Choroid plexus epithelial cell (primary cell): ENCODE measurements at places on chromosomes 16 and 17.

- DNase-seq = no peak
Measured at GRCh38 chr17:60525328-60525684, 736 bp downstream of the APPBP2 start.

- DNase-seq = no peak
Measured at GRCh38 chr17:78269955-78270381, 38.5 kb downstream of the TMEM235 start.

GRCh38 chr16:58047557-58048348 is 22.2 kb downstream of the MMP15 start:
- DNase-seq = no peak

GRCh38 chr17:28758411-28759121 is 14.8 kb downstream of the TRAF4 start:
- no peak for DNase-seq

GRCh38 chr17:39196241-39196807 is 1.1 kb downstream of the CACNB1 start:
- no peak for DNase-seq

GRCh38 chr17:64357191-64357981 is 33.3 kb downstream of the PECAM1 start:
- DNase-seq = peak; percentile 96

DNA sequence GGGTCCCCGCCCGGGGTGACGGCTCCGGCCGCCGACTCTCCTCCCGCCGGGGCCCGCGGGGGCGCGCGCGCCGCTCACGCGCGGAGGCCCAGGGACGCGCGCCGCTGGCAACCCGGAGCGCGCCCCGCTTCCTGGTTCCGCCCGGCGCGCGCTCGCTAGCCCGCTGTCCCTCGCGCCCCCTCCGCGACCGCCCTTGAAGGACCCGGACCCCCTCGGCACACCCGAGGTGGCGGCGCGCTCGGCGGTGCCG is at the start of gene STAT5B:
TSS of gene STAT5B (minus strand) at position 33 of the 250 bp plus-strand sequence. CDS start 44,264 bp downstream, outside the sequence.
- peak; percentile 56 for DNase-seq

- DNase-seq = no peak
Measured at GRCh38 chr16:54477714-54478113, 191.1 kb upstream of the IRX3 start.

DNA sequence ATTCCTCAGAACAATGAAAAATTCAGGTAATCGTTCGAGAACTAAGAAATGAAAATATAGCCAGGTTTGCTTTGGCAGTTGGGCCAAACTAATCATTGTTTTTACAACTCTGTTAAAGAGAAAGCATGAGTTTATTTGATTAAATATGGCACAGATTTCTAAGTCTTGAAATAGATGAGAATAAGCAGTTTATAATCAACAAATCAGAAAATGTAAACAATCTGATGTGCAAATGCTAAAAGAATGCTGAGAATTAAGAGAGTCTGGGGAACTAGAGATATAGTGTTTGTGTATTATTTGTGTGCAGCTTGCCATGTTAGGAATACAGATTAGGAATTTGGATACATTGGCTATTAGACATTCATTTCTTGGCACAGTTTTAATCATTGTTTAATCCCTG is 212.5 kb downstream of the TANC2 start:
- peak; percentile 46 for DNase-seq

- DNase-seq = no peak
Measured at GRCh38 chr16:75502916-75503605, 7.8 kb upstream of the CHST6 start.

GRCh38 chr16:50616883-50617645 is 64.0 kb downstream of the SNX20 start:
- DNase-seq = no peak

- DNase-seq = peak; percentile 83
Measured at GRCh38 chr16:73228649-73229048, 180.7 kb upstream of the ZFHX3 start.

DNA sequence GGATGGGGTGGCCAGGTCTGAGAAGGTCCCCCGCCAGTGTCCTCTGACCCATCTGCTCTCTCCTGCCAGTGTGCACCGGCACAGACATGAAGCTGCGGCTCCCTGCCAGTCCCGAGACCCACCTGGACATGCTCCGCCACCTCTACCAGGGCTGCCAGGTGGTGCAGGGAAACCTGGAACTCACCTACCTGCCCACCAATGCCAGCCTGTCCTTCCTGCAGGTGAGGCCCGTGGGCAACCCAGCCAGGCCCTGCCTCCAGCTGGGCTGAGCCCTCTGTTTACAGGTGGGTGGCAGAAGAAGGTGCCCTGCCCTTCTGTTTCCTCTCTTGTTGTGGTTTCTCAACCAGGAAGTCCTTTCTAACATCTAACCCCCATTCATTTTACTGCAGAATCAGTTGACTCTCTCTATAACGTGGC is 7.1 kb downstream of the ERBB2 start:
- DNase-seq = no peak

DNA sequence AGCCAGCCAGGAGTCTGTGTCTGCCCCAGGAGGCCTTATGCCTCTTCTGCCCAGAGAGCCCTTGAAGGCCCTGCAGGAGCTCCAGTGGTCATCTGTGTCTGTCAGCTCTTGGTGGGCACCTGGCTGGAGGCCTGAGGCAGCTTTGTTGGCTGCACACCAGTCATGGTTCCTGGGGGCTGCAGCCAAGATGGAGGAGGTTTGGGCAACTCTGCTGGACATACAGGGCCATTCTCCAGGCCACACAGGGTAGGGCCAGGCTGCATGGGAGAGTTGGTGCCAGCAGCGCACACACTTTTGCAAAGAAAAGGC is 29.4 kb downstream of the B9D1 start:
- DNase-seq = no peak

- DNase-seq = no peak
Measured at GRCh38 chr17:58621174-58621573, 70.7 kb downstream of the TEX14 start.

DNA sequence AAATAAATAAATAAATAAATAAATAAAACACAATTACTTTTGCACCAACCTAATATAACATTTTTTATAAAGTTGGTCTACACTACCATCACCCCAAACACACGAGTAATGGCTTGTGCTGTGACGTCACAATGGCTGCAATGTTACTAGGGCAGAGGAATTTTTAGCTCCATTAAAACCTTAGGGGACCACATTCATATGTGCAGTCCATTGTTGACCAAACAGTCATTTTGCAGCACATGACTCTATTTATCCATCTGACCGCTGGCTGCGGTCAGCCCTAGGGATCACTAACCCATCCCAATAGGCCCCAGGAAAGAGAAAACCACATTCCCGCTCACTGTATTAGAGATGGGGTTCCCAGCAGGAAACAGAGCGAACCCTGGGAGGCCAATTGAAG is 9.6 kb downstream of the CDH5 start:
- no peak for DNase-seq

DNA sequence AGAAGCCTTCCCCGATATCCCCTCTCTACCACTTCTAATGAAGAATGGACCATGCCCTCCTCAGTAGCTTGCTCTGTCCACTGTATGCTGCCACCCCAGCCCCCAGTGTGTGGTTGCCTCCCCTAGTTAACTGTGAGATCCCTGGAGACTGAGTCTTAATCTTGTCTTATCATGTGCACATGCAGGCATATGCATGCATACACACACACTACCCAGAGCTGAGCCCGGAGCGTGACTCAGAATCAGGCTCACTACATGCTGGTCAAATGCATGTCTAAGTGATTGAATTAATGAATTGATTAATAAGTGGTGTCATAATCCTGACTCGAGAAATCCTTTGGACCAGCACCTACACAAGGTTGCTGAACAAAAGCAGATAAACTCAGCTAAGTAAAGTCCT is 99.4 kb downstream of the CCT6B start:
- DNase-seq = no peak
